ENCODE measurements at places on chromosomes 16 and 17.

DNA sequence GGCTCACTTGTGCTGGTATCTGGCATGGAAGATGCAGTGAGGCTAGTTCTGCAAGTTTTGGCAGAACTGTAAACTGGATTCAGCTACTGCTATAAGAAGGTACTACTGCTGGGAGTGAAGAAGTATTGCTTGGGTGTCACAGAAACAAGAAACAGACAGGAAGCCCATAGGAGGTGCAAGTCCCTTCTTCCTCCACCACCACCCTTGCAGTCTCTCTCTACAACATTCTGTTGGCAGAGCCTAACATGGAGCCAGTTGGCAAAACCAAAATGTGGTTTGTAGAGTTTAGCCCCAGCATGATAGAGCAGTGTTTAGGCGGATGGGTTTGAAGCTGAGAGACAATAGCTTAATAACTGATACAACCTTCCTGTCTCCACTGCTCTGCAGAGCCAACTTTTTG is 72.6 kb downstream of the NLK start:
- DNase-seq: no peak

DNA sequence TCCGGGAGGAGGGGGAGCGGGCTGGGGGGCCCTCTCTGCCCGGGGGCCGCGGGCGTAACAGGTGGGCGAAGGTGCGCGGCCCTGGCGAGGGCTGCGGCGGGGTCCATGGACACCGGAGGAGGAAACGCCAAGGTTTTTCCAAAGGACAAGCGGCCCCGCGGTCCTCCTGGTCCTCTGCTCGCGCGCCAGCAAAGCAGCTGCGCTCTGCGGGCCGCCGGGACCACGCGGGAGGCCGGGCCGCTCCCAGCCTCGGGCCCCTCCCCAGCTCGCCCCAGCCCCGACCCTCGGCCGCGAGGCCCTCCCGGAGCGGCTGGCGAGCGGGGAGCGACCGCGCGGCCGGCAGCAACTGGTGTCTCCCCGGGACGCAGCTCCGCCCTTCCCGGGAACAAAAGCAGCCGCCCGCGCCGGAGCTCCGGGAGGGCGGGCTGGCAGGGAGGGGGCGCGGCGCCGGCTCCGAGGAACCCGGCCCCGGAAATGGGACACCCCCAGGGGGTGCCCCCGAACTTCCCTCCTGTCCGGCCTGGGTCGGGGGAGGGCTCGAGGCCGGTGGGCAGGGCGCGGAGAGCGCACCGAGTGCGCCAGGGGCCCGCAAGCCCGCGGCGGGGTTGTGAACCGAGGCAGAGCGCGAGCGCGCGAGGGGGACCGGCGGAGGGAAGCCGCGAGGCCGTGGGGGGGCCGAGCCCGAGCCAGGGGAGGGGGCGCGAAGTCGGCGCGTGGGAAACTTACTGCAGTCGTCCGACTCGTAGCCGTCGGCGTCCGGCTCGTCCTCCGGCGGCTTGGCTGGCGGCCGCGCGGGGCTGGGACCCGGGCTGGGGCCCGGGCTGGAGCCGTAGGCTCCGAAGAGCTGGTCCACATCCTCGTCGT is 837 bp downstream of the DOC2B start:
- DNase-seq: no peak

GRCh38 chr16:88843256-88843655 is 13.5 kb downstream of the GALNS start:
- no peak for DNase-seq

DNA sequence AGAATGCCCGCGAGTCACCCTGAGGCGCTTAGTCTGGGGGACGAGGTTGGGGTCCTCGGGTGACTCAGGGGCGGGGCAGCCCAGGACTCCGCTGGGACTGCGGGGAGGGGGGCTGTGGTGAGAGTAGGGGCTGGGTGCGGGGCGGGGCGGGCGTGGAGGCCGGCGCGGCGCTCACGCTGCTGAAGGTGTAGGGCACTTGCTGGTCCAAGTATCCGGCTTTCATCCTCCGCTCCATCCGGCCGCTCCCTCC is 832 bp downstream of the ETV4 start:
- DNase-seq: no peak

DNA sequence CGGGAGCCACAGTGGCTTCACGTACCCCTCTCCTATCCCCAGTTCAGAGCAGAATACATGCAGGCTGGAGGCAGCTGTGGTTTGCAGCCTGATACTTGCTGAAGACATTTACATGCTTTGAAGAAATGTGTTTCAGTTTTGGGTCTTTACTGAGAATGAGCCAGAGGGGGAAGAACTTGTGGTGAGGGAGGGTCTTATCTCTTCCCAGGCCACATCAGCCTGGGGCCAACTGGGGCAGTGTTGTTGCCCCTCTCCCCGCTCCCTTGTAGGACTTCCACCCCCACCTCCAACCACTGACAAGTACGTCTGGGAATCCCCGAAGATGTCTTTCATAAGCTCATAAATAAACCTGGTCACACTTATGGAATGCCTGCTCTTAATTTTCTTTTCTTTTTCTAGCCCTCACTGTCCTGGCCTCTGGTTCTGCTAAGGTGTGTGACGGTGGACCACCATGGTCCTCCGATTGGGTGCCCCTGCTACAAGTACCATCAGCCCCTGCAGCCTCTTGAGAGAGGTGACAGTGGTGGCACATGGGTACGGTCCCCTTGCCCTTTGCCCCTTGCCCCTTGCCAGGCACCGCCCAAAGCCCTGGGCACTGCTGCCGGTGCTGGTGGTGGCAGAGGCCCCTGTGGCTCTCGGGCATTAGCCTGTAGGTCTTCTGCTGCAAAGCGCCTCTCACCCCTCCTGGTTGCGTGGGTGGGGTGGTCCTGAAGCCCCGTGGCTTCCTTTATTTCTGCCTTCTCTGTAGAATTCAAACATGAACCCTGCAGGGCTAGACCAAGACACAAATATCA is 144.8 kb upstream of the RPH3AL start:
- no peak for DNase-seq

GRCh38 chr16:59635674-59636073 is 901.6 kb upstream of the GOT2 start:
- no peak for DNase-seq

DNA sequence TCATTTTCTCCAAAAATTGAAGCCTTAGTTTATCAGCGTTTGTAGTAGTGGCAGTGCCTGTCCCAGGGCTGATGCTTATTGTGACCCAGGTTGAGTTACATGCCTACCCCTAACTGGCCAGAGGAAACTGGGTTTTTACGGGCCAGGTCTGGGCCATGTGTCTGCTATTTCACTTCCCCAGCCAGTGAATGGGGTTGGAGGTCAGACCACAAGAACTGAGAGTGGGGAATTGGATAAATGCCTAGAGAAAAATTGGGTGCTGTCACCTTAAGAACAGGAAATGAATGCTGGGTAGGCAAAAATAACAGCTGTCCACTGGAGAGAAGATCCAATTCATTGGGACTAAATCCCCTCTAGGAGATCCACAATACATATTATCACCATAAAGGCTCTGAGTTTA is 5.2 kb downstream of the ADPRM start:
- no peak for DNase-seq

DNA sequence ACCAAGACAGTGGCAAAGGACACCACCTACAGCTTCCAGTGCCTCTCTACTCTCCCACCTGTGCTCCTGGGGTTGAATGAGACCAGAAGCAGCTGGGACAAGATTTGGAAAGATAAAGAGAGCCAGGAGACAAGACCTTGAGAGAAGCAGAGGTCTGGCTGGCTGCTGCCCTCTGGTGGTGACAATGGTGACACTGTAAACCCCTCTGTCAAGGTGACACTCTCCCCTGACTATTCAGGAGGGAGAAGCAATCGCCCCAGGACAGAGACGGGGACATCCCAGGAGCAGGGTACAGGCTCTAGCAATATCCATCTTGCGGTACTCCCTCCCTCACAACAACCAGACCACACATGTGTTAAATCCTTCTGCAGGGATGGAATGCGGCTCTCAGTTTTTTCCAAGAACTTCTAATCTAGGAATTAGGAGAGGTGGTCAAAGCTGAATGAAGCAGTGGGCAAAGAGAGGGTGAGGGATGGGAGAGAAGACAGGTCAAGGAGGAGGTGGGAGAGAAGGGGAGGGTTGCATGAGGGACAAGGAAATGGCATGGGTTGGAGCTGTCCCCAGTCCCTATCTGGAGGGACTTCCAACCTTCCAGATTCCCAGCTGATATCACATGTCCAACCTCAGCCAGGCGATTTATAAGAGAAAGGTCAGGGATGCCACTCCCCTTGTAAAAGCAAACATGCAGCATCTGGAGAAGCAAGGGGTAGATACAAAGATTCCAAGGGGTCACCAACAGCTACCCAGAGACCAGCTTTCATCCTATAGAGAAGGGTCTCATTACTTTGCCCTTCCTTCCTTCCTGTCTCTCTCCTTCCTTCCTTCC is 2.9 kb downstream of the PHOSPHO1 start:
- peak; percentile 39 for DNase-seq

- DNase-seq: no peak
Measured at GRCh38 chr16:28205117-28205899, 6.5 kb downstream of the XPO6 start.

DNA sequence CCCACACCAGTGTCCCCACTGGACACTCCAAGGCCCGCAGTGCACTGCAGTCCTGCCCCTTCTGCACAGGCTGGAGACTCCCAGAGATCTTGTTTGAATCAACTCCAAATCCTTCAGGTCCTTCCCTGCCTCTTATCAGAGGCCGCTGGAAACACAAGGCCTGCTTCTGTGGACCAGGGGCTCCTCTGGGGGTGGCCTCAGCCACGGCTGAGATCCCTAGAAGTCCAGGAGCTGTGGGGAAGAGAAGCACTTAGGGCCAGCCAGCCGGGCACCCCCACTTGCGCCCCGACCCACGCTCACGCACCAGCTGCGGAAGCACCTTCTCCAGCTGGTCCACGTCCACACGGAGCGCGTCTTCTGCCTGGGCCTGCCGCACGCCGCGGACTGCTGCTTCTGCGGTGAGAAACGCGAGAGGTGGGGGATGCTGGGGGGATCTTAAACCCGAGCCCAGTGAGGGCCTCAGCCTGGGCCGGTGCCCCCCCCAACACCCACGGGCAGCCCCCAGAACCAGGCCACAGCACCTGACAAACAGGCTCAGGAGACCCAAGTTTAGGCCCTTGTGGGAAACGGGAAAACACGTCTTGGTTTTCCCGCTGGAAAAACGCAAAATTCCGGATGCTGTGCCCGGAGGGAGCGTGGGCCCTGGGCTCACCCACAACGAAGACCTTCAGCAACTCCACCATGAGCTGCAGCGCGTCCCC is 3.5 kb downstream of the CENPX start:
- no peak for DNase-seq

GRCh38 chr17:49616601-49617131 is 41.0 kb downstream of the NXPH3 start:
- DNase-seq: no peak

DNA sequence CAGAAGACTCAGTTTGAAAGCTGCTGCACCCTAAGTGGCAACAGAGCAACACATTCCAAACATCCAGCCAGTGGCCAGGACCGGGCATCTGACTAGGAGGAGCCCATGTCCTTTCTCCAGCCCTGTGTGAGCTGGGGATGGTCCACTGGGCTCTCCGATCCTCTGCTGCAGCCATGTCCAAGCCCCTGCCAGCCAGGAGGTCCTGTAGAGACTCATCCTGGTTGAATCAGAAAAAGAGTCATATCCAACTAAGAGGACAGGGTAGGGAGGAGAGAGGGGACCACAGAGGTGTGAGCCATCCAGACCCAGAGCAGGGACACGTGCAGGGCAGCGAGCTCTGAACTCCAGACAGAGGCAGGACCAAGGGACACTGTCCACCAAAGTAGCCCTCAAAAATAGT is 163.0 kb upstream of the CDH5 start:
- DNase-seq: no peak

- DNase-seq: peak; percentile 73
Measured at GRCh38 chr17:56593086-56593645, 333 bp upstream of the NOG start.

DNA sequence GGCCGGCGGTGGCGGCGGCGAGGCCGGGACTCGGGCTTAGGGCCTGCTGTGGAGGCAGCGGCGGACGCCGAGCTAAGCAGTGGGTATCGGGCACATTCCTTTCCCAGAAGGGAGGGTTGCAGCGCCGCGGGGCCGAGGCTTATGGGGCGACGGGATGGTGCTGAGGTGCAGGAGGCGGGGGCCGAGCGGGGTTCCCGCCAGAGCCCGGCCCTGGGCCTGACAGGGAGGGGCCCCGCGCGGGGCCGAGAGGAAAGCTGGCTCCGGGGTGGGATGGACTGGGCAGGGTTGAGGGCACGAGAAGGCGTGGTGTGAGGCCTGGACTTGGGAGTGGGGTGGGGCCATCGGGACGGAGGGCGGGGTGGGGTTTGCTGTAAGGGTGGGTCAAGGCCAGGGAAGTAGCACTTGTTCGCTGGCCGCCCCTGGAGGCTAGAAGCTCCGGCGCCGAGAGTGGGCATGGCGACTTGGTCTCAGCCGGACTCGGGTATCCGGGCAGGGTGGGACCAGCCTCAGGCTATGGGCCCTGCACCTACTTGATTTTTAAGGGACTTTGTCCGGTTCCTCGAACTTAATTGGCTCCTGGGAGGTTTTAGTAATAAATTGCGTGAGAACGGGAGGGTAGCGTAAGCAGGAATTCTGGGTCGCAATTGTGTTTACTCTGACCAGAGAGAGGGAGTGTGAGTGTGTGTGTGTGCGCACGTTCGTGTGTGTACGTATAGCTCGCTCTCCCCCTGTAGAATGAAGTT is 396 bp downstream of the NFE2L1 start:
- DNase-seq: peak; percentile 52

DNA sequence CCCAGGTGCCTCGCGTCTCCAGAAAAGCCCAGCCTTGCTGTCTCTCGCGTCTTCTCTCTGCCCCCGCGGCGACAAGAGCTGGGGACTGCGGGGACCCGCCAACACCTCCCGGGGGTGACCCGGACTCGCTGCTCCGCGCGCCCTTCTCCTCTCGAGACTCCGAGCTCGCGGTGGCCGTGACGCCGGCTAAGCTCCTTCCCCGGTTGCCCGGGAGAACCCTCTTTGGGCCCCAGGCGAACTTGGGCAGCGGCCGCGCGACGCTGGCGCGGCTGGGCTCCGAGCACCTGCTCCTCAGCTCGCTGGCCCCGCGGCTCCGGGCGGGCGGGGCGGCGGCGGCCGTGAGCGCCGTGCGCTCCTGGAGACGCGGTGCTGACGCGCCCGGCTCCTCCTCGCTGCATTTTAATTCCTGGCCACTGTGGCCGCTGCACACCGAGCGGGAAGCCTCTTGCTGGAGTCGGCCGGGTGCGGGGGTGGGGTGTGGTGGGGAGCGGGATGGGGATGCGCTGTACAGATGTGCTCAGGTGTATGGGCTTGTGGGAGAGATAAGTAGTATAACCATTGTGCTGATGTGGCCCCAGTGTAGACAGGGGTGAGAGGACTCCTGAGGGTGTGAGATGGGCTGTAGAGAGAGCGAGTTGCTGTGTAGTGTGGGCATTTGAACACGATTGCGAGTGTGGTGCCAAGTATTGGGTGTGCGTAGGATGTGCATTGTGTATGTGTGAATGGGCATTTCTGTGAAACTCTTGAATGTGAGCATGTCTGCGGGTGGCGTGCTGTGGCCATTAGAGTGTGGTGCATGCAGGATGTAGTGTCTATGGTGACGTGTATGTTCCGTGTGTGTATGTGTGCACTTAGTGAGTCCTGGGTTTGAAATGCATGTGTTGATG is at the start of gene ASIC2:
Gene ASIC2, minus strand, starts transcription at position 315 of the 887 bp plus-strand sequence.
- DNase-seq: no peak

Data from nucleus accumbens (tissue), 56 donors.